ENCODE measurements at places on chromosomes 6 and 20.
A peak's percentile ranks its signal among the peaks of the same experiment; 100 is the strongest.

DNA sequence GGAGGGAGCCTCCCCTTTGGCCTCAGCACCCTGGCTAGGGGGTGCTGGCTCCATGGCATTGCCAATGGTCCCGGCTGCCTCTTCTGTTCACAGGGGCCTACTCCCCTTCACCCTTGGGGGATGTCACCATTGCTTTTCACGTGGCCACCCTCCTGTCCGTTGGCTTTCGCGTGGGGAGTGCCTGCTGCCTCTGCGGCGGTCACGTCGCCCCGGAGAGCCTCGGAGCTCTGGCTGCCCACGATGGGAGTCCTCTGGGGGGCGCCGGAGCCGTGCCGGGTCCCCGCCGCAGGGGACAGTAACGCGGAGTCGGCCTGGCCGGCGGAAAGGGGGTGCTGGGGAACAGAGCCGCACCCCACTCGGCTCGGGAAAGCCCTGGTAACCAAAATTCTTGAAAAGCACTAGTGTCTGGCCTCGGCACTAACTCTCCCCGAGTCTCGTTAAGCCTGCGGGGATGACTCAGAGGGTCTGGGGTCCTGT is 661 bp upstream of the HEBP2 start:
- DNase-seq = peak; percentile 90

DNA sequence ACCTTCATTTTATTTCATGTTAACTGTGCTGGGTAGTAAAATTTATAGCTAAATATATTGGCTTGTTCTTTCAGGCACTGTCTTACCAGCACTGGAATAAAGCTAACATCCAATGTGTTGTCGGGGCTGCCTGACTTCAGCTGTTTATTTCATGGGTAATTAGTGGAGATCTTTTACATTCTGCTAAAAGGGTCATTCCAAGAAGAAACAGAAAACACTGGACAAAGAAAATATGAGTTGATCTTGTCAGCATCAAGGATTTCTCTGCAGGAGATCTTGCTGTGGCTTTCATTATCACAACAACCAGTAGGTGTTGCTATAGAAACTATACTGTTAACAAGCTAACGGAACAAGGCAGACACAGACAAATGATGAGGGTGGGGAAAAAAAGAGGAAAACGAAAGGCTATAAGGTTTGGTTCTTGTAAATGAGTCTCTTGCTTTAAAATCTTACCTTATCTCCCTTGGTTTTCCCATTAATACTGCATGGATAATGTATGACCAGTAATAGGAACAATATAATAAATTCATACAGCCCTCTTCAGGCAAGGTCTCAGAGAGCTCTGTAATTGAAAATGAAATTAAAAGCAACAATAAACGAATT is 206.8 kb downstream of the SIM1 start:
- DNase-seq = no peak

GRCh38 chr6:34990971-34991560 is 102.0 kb downstream of the ANKS1A start:
- DNase-seq = no peak

DNA sequence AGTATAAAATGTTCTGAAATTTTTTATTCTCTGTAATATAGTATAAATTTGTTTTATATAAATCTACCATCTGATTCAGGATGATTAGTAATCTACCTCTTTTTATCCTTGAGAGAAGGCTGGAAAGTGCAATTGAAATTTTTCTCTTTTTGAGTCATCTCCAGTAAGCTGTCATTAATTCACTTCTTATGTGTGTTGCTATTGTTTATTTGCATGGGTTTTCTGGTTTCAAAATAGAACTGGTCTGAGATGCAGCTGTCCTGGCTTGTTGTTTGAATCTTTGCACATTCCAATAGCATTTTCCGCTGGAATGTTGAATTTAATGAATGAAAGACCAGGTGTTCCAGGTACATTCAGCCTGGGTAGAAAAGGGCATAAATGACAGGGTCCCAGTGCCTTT is 24.3 kb upstream of the TAB2 start:
- DNase-seq = no peak

DNA sequence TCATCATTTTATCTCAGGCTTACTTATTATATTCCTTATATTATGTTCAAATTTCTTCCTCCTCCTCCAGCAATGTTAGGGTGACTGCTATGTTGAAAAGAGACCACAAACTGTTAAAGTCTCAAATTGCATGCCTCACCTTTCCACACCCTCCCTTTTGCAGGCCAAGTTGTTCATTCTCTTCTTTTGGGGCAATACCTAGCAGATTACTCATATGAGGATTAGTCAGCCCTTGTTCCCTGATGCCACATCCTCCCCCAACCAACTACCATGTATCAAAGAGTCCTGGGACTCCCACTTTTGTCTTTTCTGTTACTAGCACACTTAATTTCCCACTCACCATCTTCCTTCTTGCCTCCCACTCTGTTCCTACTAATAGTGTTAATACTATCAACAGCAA is 434.7 kb downstream of the BCKDHB start:
- no peak for DNase-seq

DNA sequence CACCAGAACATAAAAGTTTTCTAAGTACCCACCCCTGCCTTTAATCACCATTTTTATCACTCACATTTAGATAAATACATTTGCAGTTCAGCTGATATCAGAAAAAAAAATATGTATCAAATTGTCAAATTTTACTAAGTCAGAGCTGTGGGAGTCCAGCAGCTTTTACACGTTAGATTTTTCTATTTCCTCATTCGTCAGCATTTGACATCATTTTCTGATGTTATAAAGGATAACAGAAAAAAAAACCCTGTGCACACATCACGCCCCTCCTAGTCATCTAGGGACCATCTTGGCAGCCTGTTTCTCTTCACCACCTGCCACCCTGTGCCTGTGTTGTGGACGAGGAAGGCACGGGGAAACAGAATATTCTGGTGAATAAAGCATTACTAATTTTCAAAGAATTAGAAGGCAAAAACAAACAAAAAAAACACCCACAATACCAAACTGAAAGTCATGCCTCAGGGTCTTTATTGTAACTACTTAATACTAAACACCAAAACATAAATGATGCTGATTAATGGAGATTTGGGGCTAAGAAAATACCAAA is 12.4 kb downstream of the B4GALT5 start:
- DNase-seq = no peak

DNA sequence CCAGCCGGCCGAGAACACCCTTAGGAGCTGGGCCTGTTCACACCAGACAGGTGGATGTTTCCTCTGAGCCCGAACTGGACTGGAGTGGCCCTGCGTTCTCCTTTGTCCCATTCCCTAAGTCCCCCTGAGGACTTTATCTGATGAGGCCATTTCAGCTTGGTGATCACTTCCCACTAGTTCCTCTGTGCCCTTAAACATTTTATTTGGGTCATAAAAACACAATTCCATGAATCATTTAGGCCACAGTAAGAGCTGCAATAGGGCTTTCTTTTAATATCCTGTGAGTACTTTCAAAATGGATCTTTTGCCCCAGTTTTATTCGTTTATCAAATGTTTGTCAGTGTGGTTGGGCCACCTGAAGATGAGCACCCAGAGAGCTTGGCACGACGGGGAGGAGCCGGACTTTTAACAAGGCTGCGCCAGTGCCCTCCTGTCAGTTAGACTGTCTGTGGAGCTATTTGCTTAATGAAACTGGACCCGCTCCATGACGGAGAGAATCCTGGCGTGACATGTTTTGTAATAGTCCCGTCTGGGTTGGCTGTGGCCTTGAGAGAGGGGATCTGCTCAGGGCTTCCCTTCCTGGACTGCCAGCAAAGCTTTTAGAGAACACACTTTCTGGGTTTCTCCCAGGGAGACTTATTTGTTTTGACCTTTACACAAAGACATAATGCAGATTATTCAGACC is 53.5 kb downstream of the ZDHHC14 start:
- DNase-seq = no peak

GRCh38 chr6:136378888-136379287 is 89.2 kb upstream of the BCLAF1 start:
- DNase-seq = no peak

- no peak for DNase-seq
Measured at GRCh38 chr6:138896104-138896756, 91.8 kb downstream of the REPS1 start.

GRCh38 chr20:22924046-22924737 is 110.9 kb upstream of the SSTR4 start:
- DNase-seq = no peak

DNA sequence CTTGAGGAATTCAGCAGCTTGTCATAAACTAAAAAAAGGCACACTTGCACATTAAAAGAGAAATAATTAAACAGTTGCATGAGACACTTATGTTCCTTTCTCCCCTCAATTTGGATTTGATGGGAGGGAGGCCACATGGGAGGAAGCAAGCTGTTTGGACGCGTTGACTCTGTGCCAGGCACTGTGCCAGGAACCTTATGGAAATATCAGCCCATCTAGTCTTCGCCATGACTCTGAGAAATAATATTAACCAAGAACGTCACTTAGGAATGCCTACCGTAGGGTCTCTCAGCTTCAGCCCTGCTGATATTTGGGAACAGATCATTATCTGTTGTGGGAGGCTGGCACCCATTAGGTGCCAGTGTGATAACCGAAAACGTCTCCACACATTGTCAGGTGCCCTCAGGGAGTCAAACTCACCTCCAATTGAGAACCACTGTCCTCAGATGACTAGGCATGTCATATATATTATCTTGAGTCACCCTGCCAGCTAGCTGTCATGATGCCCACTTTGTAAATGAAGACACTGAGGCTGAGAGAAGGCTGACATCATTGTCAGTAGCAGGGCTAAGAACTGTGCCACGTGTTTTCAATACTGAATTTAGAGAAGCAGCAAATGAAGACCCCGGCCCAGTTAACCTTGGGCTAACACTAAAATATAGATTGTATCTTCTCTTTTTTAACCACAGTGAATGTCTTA is 36.1 kb downstream of the EYA2 start:
- no peak for DNase-seq

GRCh38 chr6:79469376-79470246 is 67.6 kb downstream of the LCA5 start:
- no peak for DNase-seq

GRCh38 chr6:4509506-4509905 is 266.7 kb upstream of the CDYL start:
- DNase-seq = peak; percentile 74

- DNase-seq = no peak
Measured at GRCh38 chr20:44497761-44498160, 22.1 kb downstream of the TTPAL start.

GRCh38 chr6:116369540-116369939 is 1.2 kb upstream of the DSE start:
- no peak for DNase-seq

- no peak for DNase-seq
Measured at GRCh38 chr6:159013229-159013628, 13.2 kb upstream of the RSPH3 start.

- DNase-seq = no peak
Measured at GRCh38 chr6:117540670-117541069, 58.2 kb downstream of the DCBLD1 start.

DNA sequence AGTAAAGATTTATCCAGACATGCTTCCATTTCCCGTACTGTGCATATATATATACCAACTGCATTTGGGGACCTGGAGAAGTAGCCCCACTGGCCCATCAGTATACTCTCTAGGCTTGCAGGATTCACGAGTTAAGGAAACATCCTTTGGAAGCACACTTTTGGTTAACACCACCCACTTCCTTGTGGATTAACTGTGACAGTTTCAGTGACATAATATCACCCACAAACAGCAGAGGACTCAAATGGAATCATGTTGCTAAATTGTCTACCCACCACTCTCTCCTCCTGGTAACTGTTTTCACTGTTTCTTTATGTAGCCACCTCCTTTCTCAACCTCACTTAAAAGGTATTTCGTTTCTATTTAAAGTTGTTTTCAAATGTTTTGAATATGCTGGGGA is 55.0 kb downstream of the PROKR2 start:
- peak; percentile 42 for DNase-seq

- DNase-seq = peak; percentile 64
Measured at GRCh38 chr20:58054082-58054779, 174.2 kb downstream of the ANKRD60 start.

- DNase-seq = no peak
Measured at GRCh38 chr20:12130781-12131180, 213.1 kb downstream of the BTBD3 start.

- DNase-seq = no peak
Measured at GRCh38 chr6:166031275-166031674, 136.4 kb downstream of the TBXT start.

GRCh38 chr6:99285881-99286280 is 63.6 kb downstream of the FAXC start:
- DNase-seq = no peak

DNA sequence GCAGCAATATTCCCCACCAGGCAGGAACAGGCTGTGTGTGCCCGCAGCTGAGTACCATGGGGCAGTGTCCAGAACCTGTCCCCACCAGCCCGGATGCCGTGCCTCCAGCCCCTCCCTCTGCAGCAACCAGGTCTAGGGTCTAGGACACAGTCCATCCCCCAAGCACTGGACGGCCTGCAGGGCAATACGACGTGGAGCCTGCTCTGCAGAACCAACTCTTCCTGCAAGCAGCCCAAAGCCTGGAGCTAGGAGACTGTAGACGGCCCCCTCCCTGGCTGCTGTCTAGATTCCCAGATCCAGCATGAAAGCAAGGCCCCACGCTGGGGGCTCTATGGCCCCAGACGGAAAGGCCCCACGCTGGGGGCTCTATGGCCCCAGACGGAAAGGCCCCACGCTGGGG is 128.2 kb upstream of the AFDN start:
- no peak for DNase-seq

DNA sequence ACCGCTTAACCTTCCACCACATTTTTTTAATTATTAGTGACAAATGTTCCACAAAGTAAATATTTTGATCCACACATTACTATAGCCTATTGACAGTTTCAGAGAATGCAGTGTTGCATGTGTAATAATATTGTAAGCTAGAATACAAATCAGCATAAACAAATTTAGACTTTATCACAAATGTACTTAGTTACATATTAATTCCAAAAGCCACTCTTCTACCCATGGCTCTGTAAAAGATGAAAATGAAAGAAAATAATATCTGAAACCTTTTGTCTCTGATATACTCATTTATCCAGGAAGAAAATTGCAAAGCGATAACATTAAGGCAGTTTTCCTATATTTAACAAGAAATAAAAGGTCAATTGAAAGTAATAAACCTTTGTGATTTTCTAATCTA is 954.0 kb upstream of the MAN1A1 start:
- no peak for DNase-seq

Data from esophagus muscularis mucosa (tissue), 4 donors.